ENCODE measurements at places on chromosomes 12 and 14.

DNA sequence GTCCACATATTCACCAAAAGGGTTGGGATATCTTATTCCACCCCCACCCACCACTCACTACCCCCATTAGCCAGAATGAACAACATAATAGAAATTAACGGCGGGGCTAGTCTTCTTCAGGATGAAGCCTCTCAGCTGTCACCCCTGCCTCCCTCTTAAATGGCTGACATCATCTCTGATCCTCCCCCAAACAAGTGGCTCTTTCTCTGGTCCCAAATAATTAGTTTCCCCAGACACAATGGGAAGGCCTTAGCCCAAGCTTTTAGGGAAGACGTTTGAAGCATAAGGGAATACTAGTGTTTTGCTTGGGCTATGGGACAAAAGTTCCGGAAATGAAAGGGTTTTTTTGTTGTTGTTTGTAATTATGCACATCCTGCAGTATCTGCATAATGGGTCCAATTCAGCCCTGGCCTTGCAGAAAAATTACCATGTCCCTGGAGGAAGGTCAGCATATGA, 13.8 kb downstream of the STON2 start:
- no peak for DNase-seq

- no peak for DNase-seq
These were observed 506.4 kb downstream of the MED13L start for GRCh38 chr12:115771065-115771464.

DNA sequence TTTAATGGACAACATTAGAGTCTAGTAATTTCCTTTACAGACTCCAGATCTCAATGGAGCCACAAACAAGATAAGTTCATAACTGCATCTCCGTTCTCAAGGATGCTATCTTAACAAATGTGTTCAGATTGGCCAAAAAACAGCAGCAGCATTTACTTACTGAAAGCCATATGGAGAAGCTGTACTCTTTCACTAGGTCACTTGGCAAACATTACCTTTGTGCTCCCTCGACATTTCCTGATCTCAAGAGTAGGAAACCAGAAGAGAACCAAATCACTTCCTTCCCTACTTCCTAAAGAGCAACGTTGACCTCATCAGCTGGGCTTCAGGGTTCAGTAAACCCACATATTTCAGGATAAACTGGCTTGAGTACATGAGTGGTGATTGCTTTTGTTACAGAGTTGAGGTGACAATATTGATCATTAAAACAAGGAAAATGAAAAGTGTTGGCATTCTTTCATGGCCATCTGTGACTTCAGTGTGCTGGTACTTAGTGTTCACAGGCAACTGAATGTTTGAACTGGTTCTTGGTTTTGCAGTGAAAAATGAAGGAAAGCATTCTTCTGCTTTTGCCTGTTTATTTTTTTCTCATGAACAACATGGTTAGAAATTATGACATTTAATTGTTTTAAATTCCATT, 449.6 kb downstream of the TMEM117 start:
- DNase-seq, result no peak

- no peak for DNase-seq
These were observed 215.9 kb downstream of the CHST11 start for GRCh38 chr12:104672501-104673265.

DNA sequence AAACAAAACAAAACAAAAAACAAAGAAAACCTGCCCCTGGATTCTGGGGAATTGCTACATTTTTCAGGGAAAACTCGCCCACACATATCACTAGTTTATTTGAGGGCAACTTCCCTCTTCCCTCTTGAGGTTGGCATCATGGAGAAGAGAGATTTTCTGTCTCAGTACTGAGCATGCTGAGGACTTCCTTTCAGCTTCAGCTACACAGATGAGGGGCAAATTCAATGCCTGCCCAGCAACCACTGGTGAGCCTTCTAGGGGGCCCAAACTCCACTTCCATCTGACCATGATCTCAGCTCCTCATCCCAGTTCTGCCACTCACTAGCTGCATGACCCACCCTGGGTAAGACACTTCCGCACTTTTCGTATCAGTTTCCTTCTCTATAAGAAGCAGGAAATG, 63.1 kb upstream of the SCN8A start:
- no peak for DNase-seq

DNA sequence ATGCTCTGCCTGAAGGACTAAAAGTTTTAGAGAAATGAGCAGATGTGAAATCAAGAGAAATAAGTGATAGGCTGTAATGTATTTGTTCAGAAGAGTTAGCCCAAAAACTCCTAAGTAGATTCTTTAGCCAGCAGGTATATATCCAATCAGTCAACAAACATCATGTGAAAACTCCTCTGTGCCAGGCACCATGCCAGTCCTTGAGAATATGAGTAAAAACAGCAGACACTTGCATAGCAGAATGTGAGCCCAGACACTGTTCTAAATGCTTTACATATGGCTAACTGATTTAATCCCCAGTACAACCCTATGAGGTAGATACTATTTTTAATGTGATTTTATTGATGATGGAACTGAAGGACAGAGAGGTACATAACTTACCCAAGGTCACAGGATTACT, 329.8 kb downstream of the PAWR start:
- no peak for DNase-seq

DNA sequence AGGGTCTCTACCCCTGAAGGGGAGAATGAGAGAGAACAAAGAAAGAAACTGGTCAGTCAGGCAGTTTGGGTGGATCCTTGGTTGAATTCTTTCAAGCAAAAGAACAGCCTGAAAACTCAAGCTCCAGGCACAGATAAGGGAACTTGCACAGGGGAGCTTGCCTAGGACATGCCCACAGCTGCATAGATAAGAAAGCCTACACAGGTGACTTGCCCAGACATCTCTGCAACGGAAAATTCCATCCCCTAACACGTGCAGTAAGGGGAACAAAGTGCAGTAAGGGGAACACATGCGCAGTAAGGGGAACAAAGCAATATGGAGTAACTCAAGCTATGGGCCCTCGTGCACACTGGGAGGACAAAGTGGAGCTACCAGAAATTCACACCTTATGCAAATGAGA, 540.1 kb upstream of the MIS18BP1 start:
- DNase-seq, result no peak

DNA sequence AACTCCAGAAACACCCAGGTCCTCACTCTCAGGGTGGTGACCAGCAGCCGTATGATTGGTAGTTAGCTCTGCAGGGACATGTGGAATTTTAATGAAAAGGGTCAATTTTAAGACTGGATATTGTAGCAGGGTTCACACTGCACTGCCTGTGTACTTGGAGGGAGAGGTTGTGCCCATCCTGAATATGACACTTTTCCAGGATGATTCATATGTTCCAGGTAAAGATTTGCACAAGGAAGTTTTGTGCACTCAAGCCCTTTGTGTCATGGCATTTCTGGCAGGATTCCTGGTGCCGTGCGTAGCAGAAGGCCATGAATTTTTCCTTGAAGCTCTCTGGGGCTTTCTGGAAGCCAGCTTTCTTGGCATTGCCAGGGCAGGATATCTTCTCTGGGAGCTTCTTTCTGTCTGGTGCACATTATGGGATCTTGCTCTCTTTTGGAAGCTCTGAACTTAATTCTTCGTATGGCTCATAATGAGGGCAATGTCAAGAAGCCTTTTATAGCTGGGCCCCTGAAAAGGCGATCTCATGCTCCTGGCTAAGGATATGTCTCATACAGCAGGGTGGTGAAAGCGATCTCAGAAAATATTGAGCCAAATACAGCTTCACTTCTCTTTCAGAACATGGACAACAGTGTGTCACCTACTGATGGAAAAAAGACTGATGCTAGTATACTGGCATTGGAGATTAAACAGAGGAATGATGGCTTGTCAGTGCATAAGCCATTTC, 1133.9 kb downstream of the AACS start:
- no peak for DNase-seq

DNA sequence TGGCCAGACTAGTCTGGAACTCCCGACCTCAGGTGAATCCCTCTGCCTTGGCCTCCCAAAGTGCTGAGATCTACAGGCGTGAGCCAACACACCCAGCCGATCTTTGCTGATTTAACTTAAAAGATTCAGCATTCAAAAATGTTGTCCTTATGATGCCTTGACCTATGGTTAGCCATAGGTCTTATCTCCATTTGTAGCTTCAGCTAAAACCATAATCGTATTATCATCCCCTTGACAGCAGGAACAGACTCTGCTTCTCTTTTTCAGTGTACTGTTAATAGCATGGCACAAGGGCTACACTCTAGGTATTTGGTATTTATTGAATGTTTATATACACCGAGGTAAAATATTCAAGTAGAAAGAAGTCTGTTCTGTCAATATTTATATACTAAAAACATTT, 15.3 kb downstream of the CCDC62 start:
- no peak for DNase-seq

- DNase-seq, result no peak
These were observed 13.2 kb upstream of the COL2A1 start for GRCh38 chr12:48017496-48017895.
